Activated naive CD4-positive, alpha-beta T cell treated with Interleukin-2 at 50 U/mL for 16 hours (primary cell): ENCODE measurements at places on chromosomes 11 and 22.

- DNase-seq: peak; percentile 9
Measured at GRCh38 chr22:24146194-24146616, 35.1 kb upstream of the SUSD2 start.

GRCh38 chr11:15336021-15336420 is 221.3 kb downstream of the INSC start:
- no peak for DNase-seq

GRCh38 chr11:70364745-70365543 is 33.4 kb upstream of the CTTN start:
- peak; percentile 77 for DNase-seq

DNA sequence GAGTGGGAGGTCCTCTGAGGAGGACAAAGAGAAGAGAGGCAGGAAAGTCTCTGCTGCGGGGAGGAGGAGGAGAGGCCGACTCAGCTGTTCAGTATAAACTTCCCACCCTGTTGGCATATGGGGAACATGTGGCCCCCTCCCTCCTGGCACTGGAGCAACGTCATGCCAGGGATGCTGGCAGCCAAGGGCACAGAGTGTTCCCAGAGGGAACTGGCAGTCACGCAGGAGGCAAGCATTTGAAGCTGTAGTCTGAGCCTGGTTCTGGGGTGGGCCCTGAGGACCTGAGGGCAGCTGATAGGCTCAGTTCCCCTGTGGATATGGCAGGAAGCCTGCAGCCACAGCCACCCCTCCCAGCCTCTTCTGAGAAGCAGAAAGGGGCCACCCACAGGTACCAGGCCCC is 67.1 kb upstream of the TSPAN18 start:
- DNase-seq: no peak

DNA sequence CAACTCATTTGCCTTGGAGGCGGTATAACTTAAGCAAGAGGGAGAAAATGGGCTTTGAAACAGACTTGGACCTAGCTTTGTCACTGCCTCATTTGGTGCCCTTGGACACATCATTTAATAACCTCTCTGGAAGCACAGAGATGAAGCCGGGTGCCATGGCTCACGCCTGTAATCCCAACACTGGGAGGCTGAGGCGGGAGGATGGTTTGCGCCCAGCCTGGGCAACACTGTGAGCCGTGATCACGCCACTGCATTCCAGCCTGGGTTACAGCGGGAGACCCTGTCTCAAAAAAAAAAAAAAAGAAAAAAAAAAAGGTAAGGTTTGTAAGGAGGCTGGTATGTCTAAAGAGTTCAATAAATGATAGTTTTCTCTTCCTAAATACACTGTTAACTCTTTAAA is 806 bp downstream of the COA4 start:
- DNase-seq: peak; percentile 4

- no peak for DNase-seq
Measured at GRCh38 chr11:120134106-120134930, 3.6 kb downstream of the TRIM29 start.

DNA sequence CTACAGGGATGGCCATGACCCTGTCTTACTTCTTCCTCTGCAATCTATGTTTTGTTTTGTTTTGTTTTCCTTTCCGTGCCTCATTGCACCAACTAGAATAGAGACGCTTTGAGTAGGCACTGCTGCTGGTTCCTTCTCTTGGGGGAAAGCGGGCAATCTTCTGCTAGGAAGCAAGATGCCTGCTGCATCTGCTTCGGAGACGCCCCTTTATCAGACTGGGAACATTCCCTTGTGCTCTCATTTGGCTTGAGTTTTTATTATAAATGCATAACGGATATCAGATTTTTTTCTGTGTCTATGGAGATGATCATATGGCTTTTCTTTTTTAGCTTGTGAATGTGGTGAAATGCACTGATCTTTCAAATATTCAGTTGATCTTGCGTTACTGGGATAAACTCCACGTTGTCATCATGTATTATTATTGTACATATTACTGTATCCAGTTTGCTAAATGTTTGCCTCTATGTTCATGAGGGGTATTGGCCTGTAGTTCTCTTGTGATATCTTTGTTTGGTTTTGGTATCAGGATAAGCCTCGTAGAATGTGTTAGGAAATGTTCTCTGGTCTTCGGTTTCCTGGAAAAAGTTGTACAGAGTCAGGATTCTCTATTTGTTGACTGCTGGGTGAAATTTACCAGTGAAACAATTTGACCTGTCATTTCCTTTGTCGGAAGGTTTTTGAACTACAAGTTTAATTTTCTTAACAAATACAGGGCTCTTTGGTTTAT is 23.4 kb upstream of the KRTAP5-6 start:
- no peak for DNase-seq

DNA sequence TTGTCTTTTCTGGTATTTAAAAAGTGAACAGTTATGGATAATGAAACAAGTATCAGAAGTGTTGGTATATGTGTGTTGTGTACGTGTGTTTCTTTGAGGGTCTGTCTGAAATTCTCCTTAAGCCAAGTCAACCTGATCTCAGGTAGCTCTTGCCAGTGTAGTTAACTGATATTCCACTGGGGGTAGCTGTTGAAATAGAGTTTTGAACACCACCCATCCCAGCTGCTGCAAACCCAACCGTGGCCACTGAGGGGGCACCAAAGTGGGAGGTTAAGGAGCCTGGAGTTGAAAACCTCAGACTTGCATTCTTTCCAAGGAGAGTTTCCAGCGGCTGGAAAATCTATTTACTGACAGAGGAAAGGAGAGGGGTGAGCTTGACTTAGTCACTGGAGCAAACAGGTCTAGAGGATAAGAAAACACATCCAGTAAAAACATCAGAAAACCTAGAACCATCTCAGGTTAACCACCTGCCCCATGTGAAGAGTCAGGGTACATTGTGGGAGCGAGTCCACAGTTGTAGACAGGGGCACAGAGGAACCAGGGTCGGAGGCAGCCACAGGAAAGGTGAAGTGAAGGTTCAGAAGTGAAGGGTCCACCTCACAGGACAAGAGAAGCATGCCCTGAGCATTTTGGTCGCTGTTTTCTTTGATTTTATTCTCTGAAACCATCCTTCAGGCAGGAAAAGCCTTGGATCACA is 8.8 kb upstream of the CUL5 start:
- DNase-seq: peak; percentile 8

DNA sequence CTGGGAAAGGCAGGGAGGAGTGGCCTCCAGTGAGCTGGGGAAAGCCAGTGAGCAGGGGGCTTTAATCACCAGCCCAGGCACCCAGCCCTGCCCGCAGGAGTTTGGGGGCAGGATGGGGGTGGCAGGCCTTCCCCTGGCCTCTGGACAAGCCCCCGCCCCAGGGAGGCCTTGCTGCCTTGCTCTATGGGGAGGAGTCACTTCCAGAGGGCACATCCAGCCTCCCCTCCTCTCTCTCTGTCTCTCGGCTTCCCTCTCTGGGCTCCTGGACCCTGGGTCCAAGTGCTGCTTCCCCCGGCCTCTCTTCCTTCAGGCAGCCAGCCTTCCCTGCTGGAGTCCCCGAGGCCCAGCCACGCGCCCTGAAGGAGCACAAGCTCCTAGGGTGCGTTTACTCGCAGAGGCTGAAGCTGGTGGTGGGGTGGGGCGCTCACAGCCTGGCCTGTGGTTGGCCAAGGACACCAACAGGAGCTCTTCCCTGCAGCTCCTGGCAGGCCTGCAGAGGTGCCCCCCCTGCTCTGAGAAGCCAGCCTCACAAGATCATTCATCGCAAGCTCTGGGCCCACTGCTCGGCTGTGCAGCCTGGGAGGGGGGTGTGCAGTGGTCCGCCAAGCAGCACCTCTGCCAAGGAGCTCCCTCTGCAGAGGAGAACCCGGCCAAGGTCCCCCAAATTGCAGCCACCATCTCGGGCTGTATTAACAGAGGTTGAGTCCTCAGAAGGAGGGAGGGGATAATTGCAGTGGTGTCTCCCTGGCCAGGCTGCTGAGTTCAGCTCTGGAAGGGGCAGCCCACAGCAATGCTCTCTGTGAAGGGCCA is 25.4 kb downstream of the OSBPL5 start:
- no peak for DNase-seq

GRCh38 chr11:125341676-125342075 is 154.4 kb downstream of the FEZ1 start:
- DNase-seq: no peak

GRCh38 chr11:68282141-68282860 is 10.5 kb upstream of the C11orf24 start:
- peak; percentile 30 for DNase-seq

DNA sequence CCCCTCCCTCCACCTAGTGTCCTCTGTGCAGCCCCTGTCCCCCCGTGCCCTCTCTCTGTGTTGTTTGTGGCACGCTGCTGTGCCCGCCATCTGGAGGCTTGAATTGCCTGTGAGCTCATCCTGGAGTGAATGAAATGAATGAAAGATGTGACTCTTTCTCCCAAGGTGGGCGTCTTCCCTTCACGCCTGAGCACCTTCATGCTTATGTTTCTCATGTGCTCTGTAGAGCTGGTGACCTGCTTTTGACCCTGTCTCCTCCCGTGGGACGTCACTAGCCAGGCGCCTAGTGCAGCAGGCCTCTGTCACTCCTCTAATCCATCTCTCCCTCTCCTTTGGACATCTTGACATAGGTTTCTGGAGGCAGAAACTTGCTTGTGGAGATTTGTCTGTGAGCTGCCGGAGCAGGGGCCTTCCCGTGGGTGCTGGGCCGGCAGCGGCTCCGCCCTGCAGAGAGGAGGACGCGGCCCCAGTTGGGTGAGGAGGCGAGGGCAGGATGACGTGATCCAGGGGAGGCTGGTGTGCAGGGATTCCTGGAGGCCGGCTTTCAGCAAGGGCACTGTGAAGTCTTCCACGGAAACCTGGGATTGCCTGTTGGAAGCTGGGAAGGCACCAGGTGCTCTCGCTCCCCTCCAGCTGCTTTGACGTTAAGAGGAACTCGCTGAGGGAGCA is 40.6 kb downstream of the MUC6 start:
- no peak for DNase-seq

DNA sequence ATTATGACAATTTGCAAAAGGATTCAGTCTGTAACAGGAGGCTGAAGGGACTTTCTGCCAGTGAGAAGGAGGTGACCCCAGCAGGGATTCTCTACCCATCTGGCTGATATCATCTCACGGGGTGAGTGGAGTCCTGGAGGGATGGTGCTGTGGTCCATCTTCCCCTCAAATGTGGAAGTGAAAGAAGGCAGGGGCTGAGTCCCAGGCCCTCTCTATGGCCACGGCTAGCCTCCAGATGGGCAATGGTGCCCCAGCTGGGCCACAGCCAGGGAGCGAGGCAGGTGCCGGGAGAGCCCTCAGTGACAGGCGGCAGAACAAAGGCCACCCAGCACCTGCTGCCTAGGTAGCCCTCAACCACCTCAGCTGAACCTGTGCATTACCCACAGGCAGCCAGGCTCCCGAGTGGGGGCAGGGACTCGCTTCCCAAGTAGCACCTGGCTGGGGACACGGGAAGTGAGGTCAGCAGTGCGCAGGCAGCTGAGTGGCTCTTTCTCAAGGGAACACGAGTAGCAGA is 6.7 kb downstream of the NECTIN1 start:
- no peak for DNase-seq

GRCh38 chr11:128528294-128528693 is 59.1 kb downstream of the ETS1 start:
- no peak for DNase-seq

GRCh38 chr22:45179276-45180049 is 15.7 kb downstream of the NUP50 start:
- peak; percentile 19 for DNase-seq

DNA sequence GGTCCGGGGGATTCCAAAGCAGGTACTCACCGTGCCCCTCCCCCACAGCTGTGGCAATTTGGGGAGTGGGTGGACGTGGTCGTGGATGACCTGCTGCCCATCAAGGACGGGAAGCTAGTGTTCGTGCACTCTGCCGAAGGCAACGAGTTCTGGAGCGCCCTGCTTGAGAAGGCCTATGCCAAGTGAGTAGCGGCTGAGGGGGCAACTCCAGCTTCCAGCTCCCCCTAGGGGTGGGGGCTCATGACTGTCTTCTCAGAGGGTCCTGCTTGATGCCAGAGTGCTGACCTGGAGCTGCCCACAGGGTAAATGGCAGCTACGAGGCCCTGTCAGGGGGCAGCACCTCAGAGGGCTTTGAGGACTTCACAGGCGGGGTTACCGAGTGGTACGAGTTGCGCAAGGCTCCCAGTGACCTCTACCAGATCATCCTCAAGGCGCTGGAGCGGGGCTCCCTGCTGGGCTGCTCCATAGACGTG is 4.2 kb downstream of the CAPN1 start:
- DNase-seq: no peak

- DNase-seq: peak; percentile 64
Measured at GRCh38 chr11:64787526-64788320, 9.4 kb upstream of the SF1 start.

DNA sequence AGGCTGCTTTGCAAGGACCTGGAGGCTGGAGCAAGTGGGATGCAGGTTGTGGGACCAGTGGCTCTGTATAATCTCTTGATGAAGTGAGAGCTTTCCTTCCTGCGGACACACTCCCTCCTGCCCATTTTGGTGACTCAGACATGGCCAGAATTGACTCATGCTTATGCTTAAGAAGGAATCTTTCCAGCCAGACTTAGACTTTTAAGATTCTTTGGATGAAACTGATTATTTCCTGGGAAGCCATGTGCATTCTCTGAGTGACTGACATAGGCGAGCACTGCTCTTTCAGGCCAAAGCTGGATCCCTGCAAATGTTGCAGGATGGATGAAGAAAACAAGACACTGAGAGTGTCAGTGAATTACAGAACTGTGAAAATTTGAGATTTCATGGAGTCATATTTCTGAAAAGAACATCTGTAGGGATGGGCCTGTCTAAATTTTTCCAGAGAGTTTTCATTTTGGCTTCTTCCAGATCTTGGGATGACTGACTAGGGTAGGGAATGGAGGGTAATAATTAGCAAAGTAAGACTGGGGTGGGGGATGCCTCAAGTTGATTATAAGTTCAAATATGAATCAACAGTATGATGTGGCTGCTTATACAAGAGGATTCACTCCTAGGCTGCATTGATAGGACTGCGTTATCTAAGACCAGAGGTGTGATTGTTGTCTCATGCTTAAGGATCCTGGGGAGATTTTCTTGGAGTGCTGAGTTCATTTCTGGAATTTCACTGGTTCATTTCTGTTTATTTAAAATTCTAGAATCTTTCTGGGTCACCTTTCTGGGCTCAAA is 195.8 kb downstream of the HIPK3 start:
- DNase-seq: no peak

DNA sequence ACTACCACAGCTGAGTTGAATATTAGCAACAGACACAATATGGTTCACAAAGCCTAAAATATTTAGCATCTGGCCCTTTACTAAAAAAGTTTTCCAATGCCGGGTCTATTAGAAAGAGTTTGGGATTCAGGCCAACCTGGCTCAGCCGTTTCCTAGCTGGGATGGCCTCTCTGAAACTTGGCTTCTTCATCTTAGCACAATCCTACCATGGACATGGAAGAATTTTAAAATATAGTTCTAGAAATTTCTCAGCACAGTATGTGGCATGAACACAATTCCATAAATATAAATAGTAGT is 103.8 kb downstream of the RRAS2 start:
- no peak for DNase-seq

- DNase-seq: no peak
Measured at GRCh38 chr11:74754507-74755252, 6.0 kb downstream of the RNF169 start.

GRCh38 chr11:57476047-57476756 is 15.9 kb downstream of the RTN4RL2 start:
- DNase-seq: peak; percentile 30

- DNase-seq: no peak
Measured at GRCh38 chr11:130763087-130763980, 152.9 kb downstream of the SNX19 start.
